Stimulated activated CD8-positive, alpha-beta memory T cell treated with anti-CD3 and anti-CD28 coated beads, Interleukin-4, amount 100 ng/mL, for 48 hours (primary cell): ENCODE measurements at places on chromosomes 1 and 21.

DNA sequence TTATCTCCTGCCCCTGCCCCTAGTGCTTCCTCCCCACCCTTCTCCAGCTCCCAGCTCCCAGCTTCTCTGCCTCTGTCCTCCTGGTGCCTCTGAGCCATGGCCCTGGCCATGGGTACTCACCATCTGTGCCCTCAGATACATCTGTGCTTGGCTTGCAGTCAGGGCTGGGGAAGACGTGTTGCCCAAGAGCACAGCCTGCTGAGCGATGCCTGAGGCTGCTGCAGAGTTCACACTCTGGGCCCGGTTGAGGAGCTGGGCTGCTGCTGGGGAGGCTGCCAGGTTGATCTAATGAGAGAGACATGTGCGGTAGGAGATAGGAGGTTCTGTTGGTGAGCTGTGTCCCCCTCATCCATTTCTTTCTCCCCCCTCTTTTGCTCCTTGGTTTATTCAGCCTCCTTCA lies 49.4 kb upstream of the A3GALT2 start:
- no peak for DNase-seq

DNA sequence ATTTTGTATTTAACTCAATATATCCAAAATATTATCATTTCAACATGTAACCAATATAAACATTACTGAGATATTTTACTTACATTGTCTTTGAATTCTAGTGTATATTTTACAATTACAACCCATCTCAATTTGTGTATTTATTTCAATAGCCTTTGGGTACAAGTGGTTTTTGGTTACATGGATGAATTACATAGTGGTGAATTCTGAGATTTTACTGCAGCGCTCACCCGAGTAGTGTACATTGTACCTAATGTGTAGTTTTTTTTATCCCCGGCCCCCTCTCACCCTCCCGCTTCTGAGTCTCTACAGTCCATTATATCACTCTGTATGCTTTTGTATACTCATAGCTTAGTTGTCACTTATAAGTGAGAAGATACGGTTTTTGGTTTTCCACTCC lies 117.0 kb upstream of the GALNT2 start:
- no peak for DNase-seq

- no peak for DNase-seq
Observed at GRCh38 chr1:67652800-67653199, 32.2 kb upstream of the GADD45A start.

- DNase-seq, result no peak
Observed at GRCh38 chr1:203065986-203066385, 19.8 kb downstream of the MYOG start.

GRCh38 chr1:177210071-177210470 lies 39.3 kb downstream of the BRINP2 start:
- DNase-seq, result no peak

DNA sequence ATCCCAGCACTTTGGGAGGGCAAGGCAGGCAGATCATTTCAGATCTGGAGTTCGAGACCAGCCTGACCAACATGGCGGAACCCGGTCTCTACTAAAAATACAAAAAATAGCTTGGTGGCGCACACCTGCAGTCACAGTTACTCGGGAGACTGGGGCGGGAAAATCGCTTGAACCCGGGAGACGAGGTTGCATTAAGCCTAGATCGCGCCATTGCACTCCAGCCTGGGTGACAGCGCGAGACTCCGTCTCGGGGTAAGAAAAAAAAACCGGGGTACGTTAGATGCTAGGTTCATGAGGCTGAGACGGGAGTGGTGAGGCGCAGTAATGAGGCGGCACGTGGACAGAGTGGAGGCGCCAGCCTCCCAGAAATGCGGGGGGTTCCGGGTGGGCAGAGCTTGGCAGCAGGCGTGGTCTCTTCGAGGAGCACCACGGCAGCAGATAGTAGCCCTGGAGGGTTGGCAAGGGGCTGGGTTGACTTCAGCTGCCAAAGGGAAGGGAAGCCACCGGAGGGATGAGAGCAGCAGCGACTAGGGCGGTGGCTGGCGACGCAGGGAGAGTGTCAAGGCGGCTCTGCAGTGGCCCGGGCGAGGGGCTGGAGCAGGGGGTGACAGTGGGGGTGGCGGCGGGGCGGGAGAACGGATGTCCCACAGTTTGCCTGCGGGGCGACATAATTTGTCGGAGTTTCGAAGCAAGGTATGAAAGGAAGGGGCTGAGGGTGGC lies 832 bp downstream of the MRPL20 start:
- DNase-seq, result no peak

DNA sequence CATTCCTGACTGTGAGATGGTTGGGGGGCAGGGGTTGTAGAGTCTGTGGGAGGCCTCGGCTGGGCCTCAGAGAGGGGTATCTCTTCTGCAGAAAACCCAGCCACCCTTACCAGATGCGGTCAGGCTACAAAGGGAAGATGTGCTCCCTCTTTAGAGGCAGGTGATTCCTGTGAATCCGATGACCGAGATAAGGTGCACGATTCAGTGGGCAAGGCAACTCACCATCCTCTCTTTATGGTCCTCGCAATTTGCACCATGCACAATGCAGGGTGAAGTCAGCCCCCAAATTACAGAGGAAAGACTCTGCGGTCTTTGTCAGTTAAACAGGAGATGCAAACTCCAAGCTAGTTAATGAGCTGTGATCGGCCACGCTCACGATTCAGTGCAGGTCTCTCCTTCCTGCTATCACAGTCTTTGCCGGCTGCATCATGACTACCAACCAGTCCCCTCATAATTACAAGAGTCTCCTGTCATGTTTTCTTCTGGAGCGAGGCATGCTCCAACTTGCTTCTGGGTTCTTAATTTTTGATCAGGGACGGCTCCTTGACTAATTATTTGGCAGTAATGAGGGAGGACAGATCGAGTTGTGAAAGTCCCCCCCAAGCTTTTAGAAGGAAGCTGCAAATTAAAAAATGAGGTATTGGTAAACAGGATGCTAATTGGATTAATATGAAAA lies 12.5 kb downstream of the TP73 start:
- no peak for DNase-seq

DNA sequence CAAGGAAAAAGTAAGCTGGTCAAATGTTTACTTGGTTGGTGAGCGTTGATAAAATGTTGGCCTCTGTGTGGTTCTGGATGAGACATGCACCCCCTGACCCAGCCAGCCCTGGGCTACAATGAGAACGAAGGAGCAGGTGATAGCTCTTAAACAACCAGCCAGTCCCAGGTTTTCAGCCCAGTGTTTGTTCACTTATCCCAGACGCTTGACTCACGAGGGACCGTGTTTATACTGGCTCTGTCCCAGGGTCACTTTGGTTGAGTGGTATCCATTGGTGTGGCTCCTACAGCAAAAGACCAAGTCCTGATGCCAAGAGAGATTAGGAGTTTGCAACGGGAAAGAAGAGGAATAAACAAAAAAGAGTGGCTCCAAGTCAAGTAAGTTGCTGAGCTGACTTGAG lies 86.9 kb downstream of the KCNJ15 start:
- no peak for DNase-seq

GRCh38 chr1:116769561-116769977 lies 15.3 kb downstream of the CD2 start:
- peak; percentile 72 for DNase-seq

- no peak for DNase-seq
Observed at GRCh38 chr1:223731133-223731770, 18.9 kb downstream of the CAPN2 start.

DNA sequence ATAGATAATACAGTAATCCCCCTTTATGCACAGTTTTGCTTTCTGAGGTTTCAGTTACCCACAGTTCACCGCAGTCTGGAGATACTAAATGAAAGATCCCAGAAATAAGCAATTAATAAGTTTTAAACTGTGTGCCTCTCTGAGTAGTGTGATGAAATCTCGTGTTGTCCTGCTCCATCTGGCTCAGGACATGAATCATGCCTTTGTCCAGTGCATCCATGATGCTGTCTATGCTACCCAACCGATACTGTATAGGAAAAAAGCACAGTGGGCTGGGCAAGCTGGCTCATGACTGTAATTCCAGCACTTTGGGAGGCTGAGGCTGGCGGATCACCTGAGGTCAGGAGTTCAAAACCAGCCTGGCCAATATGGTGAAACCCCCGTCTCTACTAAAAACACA lies 85.0 kb upstream of the SLC2A1 start:
- no peak for DNase-seq

DNA sequence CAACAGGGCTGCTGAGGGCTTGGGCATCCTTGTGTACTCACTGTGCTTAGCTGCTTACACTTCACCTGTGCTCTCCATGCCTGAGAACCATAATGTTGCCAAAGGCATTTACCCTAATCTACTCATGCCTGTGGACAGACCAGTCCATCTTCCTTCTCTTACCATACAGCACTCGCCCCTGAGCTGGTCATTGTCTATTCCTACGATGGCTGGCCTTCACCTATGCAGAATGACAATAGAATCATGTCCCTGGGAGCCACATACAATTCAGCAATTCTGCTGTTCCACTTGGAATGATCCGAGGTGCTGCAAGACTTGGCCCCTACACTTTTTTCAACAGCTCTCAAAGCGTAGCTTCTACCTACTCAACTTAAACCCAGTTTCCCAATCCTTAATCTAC lies 96.5 kb downstream of the PAPPA2 start:
- DNase-seq, result no peak

DNA sequence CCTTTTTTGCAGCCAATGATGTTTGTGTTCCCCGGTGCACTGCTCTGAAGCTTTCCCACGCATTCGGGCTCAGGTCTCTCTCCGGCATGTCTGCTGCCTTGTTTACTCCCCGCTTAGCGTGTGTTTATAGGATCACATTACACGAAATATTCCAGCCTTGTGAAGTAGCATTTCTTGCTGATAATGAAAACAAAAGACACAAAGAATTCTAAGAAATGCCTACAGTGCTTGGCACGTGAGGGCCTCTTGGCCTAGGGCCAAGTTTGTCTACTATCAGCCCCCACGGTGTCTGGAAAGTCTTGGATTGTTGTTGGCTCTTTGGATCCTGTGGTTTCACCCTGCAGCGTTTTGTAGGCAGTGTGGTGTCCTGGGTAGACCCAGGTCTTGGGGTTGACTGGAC lies 11.2 kb upstream of the GSTM4 start:
- no peak for DNase-seq

- DNase-seq, result no peak
Observed at GRCh38 chr1:185562461-185563359, 171.5 kb upstream of the HMCN1 start.

DNA sequence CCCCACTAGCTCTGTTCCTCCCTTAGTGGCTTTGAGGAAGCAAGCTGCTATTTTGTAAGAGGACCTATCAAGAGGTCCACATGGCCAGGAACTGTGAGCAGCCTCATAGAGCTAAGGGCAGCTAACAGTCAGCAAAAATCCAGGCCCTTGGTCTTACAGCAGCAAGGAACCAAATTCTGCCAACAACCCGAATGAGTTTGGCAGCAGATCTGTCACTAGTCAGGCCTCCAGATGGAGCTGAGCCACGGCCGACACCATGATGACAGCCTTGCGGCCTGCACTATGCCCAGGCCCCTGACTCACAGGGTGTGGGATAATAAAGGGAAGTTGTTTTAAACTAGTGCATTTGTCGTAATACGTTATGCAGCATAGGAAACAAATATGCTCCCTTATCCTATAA lies 28.0 kb upstream of the H3-3A start:
- no peak for DNase-seq

DNA sequence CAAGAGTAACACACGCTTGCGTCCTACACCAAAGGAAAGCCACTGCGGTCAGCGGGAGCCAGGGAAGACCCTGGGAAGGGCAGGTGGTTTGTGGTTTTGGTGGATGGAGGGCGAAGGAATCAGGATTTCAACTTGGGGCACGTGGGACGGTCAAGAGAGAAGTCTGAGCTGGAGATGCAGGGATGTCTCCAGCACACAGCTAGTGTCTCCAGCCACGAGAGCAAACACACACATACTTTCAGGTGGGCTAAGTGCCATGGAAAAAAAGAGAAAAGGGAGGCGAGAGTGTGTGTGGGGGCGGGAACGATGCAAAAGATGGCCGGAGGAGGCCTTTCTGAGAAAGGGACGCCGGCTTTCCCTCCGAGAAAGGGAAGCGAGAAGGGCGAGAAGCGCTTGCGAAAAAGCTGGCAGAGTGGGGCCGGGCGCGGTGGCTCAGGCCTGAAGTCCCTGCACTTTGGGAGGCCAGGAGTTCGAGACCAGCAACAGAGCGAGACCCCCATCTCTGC lies 1.4 kb upstream of the SRRM1 start:
- DNase-seq, result peak; percentile 65

GRCh38 chr1:229894532-229894931 lies 172.5 kb upstream of the GALNT2 start:
- DNase-seq, result no peak

DNA sequence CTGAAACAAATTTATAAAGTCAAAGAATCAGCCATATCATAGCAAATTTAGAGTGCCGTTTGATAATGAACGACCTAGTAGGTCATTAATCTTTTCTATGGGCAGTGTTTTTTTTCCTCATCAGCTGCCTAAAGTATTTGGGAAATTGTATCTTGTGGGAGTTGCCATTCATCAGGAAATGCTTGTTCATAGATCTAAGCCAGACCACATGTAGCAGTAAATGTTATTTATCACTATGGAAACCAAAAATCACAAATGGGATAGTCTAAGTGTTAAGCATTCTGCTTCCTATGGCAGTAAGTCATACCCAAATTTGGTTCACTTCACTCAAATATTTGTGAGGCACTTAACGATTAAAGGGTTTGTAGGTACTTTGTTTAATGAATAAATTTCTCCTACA lies 52.9 kb downstream of the LRRC8D start:
- DNase-seq, result no peak

GRCh38 chr1:206568256-206568655 lies 44.0 kb downstream of the EIF2D start:
- peak; percentile 72 for DNase-seq

DNA sequence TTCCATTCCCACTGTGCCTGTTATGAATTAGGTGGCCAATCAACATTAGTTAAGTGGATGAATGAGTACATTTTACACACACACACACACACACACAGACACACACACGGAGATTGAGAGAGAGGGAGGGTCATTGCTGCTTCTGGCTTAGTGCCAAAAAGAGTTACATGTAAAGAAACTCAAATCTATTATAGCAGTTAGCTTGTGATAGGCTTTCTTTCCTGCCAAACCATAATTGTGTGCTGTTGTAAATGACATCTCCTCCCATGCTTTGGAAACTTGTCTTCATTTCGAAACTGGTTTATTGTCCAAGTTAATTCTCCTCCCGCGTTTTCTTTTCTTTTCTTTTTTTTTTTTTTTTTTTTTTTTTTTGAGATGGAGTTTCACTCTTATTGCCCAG lies 1.4 kb upstream of the MT1HL1 start:
- DNase-seq, result no peak

- DNase-seq, result peak; percentile 41
Observed at GRCh38 chr21:20971296-20971921, 26.8 kb upstream of the NCAM2 start.

DNA sequence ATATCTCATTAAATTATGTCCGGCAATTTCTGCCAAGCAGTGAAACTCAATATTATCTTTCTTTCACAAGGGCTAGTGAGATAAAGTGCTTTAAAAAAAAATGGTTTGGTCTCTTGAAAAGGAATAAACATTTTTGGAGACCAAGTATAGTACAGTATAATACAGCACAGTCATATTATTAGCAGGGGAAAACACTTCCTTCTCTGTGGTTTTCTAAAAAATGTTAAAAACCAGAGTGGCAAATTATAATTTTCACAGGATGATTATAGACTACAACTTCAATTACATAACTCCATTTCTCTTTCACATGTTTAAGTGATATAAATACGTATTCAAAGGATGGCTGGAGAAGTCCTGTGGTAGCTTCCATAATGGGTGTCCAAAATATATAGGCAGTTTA lies 170.3 kb upstream of the DMRTA2 start:
- no peak for DNase-seq

- DNase-seq, result no peak
Observed at GRCh38 chr1:45892068-45892785, 88.8 kb downstream of the MAST2 start.
